ENCODE measurements at places on chromosomes 13 and 19.

- peak; percentile 58 for DNase-seq
These were observed 2.0 kb upstream of the TSHZ3 start for GRCh38 chr19:31351056-31351854.

- no peak for DNase-seq
These were observed 538 bp downstream of the ZNF428 start for GRCh38 chr19:43618921-43619261.

DNA sequence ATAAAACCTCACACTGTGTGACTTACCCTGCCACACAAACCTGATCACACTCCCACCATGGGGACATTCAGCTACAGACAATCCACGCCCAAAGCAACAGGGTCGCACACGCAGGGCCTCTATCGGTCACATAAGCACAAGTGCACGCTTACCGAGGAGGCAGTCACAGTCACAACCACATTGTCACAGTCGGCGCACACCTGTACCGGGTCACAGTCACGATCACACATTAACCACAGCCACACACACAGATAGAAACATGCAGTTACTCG is 579 bp downstream of the ZNF566 start:
- DNase-seq = peak; percentile 29

DNA sequence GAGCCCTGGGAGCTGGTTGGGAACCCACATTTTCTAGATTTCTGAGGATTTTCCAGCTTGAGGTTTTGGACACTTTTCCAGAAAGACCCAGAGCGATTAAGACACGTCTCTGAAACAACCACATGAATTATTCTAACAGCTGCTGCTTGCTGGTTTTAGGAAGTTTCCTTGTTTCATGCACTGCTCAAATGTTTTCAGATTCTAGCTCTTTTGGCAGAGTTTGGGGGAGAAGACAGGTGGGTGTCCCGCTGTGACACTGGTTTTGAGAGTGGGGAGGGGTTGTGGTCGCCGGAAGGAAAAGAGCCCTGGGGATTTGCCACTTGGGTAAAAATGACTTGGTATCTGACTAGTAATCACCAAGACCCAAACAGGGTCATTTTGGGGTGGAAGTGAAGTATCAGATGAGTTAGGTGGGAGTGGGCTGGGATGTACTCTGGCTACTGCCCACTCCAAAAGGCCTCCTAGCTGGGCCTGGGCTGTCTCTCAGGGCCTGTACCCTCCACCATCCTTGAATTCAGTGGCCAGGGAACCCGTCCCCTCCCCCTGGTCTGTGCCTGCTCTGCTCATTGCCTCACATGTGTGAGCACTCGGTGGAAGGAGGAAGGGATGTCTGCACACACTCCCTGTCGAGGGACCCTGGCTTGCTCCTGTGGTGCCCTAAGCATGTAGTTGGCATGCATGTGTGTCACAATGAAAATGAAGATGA is 13.2 kb downstream of the GATAD2A start:
- no peak for DNase-seq

DNA sequence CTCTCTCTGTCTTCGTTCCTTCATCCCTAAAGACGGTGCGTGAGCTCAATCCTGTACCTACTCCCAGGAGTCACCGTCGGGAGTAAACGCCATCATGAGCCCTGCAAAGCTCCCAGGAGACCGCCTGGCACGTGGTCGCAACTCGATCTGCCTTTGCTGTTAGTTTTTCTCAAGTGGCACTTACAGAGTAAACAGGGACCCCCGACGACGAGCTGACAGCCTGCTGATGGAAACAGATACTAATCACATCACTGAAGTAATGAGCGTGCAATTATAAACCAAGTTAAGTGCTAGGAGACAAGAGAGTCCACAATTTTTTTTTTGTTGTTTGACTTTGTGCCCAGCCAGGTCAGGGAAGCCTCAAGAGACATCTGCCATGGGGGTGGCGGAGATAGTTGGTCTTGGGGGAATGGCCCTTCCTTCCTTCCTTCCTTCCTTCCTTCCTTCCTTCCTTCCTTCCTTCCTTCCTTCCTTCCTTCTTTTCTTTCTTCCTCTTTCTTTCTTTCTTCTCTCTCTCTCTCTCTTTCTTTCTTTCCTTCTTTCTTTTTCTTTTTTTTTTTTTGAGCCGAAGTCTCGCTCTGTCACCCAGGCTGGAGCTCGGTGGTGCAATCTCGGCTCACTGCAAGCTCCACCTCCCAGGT is 23.6 kb downstream of the CACNG6 start:
- DNase-seq = no peak

DNA sequence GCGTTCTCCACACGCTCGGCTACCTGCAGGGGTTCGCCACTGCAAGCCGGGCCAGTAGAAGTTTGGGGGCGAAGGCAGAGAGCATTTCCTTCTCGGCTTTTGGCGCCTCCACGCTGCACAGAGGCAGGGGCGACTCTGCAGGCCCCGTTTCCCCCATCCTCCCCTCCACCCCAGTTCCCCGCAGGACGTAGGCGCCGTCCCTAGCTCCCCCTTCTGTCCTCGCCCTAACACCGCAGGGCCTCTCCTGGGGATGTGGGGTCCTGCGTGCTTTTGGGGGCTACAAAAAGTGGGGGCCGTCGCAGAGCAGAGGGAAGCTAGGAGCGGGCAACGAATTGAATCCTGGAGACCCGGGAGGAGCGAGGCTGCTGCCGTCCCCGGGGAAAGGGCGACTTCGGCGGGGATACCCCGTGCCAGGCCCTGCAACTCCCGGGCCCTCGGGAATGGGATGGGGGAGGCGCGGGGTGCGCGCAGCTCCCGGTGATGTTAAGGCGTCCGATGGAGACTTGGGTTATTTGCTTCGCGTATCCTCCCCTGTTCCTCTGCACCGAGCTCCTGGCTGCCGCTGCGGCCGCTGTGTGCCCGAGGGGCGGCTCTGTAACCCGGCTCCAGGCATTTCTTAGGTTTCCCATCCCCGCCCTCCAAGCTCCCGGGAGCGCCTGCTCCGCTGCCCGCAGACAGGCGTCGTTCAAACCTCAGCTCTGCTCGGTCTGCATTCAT is 255.9 kb upstream of the SOX21 start:
- DNase-seq = peak; percentile 39

DNA sequence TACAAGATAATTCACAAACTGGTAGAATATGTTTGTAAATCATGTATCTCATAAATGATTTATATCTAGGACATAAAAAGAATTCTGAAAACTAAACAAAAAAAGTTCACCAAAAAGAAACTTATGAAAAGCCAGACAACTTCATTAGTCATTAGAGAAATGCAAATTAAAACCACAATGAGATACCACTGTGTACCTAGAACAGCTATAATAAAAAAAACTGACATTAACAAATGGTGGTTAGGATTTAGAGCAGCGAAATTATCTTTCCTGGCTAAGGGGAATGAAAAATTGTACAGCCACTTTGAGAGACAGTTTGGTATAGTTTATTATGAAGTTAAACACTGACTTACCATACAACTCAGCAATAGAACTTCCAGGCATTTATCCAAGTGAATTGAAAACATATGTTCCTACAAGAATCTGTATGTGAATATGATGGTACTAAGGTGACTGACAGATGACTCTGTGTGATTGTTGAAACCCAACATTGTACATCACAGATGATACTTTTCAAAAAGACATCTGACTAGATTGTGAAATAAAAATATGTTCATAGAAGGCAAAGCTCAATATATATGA is 41.8 kb downstream of the UGGT2 start:
- no peak for DNase-seq

- DNase-seq = no peak
These were observed 68.4 kb upstream of the ARHGEF7 start for GRCh38 chr13:111046590-111047141.

- DNase-seq = no peak
These were observed 25.6 kb downstream of the EPS15L1 start for GRCh38 chr19:16446108-16446723.

- DNase-seq = no peak
These were observed 60.0 kb downstream of the VWA8 start for GRCh38 chr13:41900918-41901317.

GRCh38 chr13:113863524-113864272 is at the start of gene GAS6:
Gene GAS6, minus strand, starts transcription at chr13:113864076. Its CDS starts 156 bp downstream, at chr13:113863920.
- DNase-seq = peak; percentile 82

- DNase-seq = no peak
These were observed 109.5 kb upstream of the MIR17HG start for GRCh38 chr13:91238036-91238435.

DNA sequence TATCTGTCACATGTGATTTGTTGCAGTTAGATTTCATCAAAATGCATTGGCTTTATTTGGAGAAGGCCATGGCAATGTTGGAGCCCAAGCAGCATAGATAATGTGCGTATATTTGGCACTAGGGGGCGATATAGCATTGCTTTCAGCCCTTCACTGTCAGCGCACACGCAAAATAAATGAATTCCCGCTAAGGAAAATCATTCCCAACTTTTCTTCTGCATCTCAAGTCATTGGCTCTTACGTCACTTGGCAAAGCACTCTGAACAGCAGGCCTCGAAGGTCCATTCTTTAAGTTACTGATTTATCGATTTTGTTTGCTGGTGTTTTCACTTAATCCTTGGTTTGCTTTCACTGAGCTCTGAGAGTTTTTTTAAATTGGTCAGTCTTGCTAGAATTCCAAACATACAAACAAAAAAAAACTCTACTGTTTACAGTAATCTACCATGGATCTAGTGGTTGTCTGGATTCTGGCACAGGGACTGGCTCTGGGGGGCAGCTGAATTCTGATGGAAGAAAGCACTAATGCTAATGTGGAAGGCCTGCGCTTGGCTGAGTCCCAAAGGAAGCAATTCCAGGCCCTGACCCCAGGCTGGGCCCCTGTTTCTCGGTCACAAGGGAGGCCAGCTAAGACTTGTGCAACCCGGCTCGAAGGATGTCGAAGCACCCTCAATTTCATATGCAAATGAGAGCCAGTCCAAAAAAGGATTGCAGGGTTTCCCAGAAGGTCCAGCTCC is 97.7 kb upstream of the IPO5 start:
- peak; percentile 56 for DNase-seq

DNA sequence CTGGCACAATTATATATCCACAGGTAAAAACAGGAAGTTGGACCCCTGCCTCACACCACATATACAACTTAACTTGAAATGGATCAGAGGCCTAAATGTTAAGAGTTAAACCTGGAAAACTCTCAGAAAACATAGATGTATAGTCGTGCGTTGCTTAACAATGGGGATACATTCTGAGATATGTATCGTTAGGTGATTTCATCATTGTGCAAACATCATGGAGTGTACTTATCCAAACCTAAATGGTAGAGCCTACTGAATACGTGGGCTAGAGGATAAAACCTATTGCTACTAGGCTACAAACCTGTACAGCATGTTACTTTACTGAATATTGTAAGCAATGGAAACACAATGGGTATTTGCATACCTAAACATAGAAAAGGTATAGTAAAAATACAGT is 14.8 kb upstream of the CALM3 start:
- DNase-seq = no peak

- DNase-seq = no peak
These were observed 2.3 kb upstream of the MICU2 start for GRCh38 chr13:21606251-21606650.

DNA sequence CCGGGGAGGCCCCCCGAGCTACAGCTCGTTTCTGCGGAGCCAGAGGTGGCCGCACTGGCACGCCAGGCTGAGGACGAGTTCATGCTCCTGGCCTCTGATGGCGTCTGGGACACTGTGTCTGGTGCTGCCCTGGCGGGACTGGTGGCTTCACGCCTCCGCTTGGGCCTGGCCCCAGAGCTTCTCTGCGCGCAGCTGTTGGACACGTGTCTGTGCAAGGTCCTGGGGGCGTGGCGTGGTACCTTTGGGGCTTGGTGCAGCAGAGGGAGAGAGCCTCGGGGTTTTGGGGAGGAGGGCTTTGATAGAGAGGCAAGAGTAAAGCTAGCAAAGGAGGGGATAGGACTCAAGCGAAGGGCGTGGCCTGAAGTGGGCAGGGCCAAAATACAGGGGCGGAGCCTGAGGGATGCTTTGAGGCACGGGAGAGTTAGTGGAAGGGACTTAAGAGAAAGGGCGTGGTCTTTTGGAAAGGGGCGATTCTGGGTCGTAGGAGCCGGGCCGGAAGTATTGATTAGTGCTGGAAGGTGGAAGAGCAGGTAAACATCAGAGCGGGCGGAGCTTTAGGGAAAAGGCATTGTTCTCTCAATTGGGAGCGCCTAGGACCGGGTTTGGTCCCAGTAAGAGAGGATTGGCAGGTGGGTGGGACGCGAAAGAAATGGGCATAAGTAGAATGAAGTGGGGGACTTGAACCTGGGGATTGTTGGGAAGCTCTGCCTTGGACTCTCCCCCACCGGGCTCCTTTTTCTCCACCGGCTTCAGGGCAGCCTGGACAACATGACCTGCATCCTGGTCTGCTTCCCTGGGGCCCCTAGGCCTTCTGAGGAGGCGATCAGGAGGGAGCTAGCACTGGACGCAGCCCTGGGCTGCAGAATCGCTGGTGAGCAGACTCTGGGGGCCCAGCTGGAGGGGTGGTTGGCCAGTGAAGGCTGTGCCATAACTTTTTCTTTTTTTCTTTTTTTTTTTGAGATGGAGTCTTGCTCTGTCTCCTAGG is 1.2 kb downstream of the PPM1N start:
- DNase-seq = peak; percentile 27

Data from frontal cortex (tissue), 4 donors.